ENCODE measurements at places on chromosomes 5 and 9. TPM values are rescaled to one million over a fixed set of nuclear protein-coding genes. Genes with fewer than 3 reads are reported as not detected.

PCDHGA2 gene
- 1.6 TPM for total RNA-seq

GRCh38 chr9:36865731-36866635 is 168.1 kb downstream of the PAX5 start:
- no peak for DNase-seq

ACTBL2 gene
- total RNA-seq: not detected

TNC gene
- total RNA-seq: 28.4 TPM

- DNase-seq: peak; percentile 72
Observed at GRCh38 chr5:124402144-124402581, 344.3 kb downstream of the ZNF608 start.

AGXT2 gene
- total RNA-seq: 0.04 TPM

INSYN2B gene
- 0.04 TPM for total RNA-seq

PIP5K1B gene
- 1.2 TPM for total RNA-seq

CDHR2 gene
- total RNA-seq: 0.04 TPM

Measured in muscle of leg (tissue), 16 donors.